ENCODE measurements at places on chromosomes 7 and 10.

DNA sequence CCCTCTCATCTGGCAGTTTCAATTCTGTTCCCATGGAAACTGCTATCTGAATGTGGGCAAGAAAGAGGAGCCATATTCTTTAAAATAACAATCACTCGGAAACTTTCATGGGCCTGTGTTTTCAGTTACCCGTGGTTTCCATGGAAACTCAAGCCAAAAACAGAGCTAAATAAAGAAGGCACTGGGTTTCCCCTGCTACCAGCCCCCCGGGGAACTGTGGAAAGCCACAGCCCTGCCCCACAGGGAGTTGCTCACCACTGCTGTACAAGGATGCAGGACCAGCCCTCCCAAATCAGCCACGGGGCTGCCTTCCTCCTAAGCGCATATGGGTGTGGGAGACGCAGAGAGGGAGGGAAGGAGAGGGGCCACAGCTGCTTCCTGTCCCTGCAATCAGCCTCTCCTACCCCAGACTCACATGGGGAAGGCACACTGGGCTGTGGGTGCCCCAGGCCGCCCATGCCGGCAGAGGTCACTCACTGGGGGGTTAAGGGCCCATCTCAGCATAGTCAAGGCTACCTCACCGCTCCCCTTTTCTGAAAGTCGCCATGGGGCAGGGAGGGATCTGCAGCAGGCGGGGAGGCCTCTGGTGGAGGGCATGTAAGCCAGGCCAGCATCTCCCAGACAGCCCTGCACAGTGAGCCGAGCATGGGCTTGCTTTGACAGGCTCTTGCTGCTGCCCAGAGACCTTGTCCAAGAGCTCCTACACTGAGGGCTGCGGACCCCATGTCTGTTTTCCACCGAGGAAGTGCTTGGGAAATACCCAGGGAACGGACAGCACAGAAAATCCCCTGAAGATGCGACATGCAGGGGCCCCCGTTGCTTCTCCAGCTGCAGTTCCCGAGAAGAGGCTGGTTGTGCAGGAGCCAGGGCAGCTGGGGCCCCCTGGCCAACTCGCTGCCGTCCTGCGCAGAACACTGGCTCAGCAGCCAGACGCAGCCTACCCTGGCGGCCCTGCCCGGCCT is 157.3 kb upstream of the PPP2R2D start:
- no peak for DNase-seq

GRCh38 chr7:3757059-3757458 is 456.0 kb downstream of the SDK1 start:
- no peak for DNase-seq

- no peak for DNase-seq
Measured at GRCh38 chr7:50153148-50153547, 60.1 kb upstream of the ZPBP start.

GRCh38 chr10:44390585-44391072 is 5.7 kb upstream of the CXCL12 start:
- no peak for DNase-seq

DNA sequence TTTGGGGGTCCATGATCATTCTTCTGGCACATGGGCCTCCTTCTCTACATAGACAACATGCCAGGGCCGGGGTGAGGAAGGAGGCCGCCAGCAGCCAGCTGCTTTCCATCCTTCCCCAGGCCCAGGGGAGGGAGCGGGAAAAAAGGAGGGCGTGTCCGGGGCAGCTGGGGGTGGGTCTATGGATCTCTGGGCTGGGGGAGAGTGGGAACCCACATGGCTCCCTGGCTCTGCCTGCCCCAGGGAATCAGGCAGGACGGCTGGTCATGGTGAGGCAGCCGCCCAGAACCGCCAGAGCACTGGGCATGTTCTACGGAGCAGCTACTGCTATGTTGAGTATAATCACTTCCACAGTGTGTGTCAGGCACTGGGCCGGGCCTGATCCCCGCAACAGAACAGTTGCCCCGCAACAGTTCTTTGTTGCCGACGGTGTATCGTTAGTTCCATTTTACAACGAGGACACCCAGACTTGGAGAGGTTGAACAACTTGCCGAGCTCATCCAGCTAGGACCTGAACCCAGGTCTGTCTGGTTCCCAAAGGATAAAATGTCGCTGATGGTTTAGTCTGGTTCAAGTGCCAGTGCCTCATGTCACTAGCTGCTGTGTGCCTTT is 6.4 kb upstream of the IRF5 start:
- DNase-seq = no peak

DNA sequence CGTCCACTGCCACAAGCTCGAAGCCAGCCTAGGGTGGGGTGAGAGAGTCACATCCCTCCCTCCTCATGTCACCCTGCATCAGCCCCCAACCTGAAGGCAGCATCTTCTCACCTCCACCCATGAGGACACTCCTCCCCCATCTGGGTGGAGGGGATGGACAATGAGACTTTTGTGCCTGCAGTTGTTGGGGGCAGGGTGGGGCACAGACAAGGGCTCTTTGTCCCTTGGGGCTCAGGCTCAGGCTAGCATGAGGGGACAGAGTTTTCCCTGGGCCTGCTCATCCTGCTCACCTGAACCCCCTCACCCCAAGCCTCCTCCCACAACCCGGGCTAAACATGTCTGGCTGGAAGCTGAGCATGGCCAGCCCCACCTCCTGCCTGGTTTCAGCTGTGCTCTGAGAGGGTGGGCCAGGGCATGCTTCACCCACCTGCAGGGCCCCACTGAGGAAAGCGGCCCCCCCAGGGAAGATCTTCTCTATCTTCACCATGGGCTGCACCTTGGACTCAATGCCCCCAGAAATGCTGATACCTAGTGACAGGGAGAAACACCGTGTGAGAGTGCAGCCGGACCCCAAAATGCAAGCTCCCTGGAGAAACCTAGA is 9.3 kb downstream of the LZTS2 start:
- DNase-seq = no peak

DNA sequence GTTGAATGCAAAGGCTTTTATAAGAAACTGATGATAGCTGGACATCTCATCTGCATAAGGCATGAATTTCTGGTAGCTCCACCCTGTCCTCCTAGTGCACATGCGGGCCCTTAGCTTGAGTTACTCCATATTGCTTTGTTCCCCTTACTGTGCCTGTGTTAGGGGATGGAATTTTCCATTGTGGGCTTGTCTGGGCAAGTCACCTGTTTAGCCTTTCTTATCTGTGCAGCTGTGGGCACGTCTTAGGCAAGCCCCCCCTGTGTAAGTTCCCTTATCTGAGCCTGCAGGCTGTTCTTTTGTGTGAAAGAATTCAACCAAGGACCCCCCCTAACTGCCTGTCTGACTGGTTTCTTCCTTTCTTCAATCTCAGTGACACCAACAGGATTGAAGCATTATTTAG is 14.5 kb upstream of the CROT start:
- DNase-seq = no peak

DNA sequence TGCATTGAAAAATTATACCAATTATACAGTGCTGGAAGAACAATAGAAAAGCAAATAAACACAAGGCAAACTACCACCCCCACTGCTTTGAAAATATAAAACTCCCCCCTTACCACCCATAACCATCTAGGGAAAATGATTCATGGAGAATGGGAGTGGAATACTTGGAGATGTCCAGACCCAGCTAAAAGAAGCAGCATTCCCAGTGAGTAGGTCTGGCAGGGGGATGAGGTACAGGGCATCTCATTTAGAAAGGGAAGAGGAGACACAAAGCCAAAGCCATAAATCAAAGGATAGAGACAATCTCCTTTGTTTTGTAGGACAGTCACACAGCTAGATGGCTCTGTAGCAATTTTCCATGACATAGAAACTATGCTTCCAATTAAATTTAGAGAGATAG is 36.0 kb upstream of the DGKI start:
- DNase-seq = no peak

DNA sequence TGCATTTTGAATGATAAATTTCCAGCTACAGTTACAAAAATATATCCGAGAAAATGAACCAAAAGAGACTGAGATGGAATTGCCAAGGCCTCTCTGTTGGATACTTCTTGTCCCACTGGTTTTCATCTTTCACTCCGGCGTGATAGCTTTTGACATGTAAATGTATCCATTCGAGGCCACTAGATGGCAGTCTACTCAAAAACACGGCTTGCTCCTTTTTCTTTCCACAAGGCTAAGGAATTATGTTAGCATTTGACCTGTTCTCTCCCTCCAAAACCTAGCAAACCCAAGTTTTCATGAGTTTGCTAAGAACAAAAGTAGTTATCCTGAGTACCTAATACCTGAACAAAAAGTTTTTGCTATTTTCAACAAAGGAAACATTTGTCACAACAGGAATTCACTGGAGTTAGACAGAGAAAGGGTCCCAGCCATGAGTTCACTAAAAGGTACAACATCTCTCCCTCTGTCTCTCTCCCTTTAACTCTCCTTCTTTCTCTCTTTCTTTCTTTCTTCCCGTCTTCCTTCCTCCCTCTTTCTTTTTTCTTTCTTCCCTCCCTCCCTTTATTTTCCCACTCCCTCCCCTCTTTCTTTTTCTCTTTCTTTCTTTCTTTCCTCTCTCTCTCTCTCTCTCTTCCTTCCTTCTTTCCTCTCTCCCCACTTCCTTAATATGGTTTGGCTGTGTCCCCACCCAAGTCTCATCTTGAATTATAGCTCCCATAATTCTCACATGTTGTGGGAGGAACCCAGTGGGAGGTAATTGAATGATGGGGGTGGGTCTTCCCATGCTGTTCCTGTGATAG is 207.9 kb upstream of the MYO3A start:
- DNase-seq = no peak

- no peak for DNase-seq
Measured at GRCh38 chr7:19403691-19404090, 258.5 kb upstream of the FERD3L start.

GRCh38 chr10:43040482-43041256 is 36.2 kb upstream of the RET start:
- no peak for DNase-seq

DNA sequence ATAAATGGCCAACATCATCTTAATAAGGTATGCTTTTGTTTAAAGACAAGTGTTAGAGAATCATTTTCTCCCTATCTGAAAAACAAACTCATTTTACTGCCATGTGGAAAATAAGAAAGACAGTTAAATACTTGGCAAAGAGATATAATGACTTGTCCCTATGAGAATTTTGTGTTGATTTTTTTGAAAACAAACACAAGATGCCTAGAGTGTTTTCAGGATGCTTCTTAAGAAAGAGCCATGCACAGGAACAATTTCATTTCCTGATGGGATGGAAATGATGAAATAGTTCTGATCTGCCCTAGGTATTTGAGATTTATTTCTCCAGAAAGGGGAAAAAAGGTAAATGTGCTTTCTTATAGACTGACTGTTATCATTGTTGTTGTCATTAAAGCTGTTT is 237.5 kb upstream of the GNAI1 start:
- DNase-seq = no peak

GRCh38 chr7:117623606-117624005 is 143.8 kb downstream of the CFTR start:
- DNase-seq = no peak

GRCh38 chr7:90766814-90767564 is 170.9 kb downstream of the CDK14 start:
- peak; percentile 71 for DNase-seq

GRCh38 chr7:81499262-81500116 is 270.4 kb downstream of the HGF start:
- DNase-seq = no peak

Measured in heart left ventricle (tissue), 16 donors.